ENCODE measurements at places on chromosomes 5 and 9.

GRCh38 chr9:129776938-129777768 is 24.3 kb upstream of the PTGES start:
- peak; percentile 45 for DNase-seq

DNA sequence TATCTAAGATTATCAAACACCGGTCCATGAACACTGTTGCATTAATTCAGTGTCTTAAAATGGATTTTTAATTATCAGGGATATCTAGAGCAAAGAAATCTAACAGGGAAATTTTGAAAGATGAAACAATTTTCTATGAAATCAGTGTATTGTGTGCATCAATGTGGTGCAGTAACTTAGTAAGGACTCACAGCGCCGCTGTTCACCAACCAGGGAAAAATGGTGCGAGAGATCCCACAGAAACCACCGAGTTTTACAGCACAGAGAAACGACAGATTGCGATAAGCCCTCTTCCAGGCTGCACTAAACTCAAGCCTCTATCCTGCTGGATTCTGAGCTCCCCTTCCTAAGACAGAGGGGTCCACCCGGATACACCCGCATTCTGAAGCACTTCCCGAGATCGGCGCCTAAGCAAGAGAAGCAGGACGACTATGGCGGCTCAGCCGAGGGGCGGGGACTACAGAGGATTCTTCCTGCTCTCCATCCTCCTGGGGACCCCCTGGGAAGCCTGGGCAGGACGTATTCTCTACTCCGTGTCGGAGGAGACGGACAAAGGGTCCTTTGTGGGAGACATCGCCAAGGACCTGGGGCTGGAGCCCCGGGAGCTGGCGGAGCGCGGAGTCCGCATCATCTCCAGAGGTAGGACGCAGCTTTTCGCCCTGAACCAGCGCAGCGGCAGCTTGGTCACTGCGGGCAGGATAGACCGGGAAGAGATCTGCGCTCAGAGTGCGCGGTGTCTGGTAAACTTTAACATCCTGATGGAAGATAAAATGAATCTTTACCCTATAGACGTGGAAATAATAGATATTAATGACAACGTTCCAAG is at the start of gene PCDHGA7:
Gene PCDHGA7 (plus strand): TSS at position 274 of the 826 bp plus-strand sequence. CDS start 158 bp downstream, at position 432.
- peak; percentile 48 for DNase-seq

DNA sequence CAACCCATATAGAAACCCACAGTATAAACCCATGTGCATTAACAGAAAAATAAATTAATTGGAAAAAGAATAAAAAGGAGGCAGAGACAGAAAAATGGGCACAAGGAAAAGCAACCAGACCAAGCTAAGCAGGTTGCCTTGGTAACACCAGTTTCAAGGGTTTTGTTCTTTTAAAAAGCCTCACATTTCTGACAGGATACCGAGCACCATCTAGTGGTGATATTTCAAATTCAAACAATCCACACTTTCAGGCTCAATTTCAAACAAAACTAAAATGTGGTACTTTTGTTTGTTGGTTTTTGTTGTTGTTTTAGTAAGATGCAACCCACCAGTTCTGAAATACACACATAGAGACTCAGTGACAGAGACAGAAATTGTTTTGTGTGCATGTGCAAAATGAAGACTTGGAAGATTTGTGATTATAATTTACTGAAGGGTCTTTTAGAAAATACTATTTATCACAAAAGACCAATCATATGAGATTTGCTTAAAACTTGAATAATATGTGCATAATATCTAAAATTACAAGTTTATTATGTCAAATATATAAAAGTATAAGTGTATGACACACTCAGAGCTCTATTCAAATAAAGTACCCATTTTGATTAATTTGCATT is 318.2 kb downstream of the SLCO4C1 start:
- peak; percentile 50 for DNase-seq

- no peak for DNase-seq
Measured at GRCh38 chr5:123209502-123210027, 120.5 kb downstream of the PRDM6 start.

DNA sequence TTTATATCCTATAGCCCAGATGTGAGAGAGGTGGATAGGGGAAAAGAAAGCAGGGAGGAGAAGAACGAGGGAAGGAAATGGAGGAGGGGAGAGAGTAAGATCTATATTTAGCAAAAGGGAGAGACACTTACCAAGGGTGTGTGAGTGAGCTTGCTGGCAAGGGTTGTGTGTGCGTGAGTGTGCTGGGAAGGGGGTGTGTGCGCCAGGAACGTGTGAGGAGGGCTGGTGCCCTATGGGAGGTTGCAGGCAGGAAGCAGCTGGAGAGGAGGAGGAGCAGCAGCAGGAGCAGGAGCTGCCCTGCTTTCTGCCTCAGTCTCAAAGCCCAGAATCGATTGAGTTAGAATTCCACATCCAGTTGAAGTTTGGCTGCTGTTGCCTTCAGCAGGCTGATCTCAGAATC is 148.3 kb upstream of the RUSC2 start:
- no peak for DNase-seq

DNA sequence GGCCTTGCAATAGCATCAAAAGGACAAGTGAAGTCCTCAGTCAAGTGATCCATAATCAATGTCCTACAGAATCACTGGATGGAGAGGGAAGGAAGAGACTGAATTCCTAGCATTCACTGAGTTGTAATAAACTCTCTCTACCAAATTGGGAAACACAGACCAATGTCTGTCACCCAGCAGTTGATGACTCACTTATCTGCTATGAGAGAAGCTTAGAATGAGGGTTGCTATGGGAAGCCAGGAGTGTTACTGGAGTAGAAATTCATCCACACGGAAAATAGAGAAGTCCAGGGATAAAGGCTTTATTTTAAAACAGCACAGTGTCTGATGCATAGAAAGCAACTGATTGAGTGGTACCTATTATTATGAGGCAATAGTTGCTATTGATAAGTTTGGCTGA is 407.4 kb downstream of the BRINP1 start:
- DNase-seq, result no peak

GRCh38 chr5:59178071-59178470 is 595.2 kb downstream of the RAB3C start:
- DNase-seq, result no peak

DNA sequence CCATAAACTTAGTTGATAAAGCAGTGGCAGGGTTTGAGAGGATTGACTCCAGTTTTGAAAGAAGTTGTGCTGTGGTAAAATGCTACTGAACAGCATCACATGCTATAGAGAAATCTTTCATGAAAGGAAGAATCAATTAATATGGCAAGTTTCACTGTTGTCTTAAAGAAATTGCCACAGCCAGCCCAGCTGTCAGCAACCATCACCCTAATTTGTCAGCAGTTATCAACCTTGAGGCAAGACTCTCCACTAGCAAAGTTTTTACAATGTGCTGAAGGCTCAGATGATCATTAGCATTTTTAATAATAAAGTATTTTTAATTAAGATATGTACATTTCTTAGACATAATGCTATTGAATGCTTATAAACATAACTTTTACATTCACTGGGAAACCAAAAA is 101.0 kb upstream of the SH3GL2 start:
- DNase-seq, result no peak

GRCh38 chr9:129685220-129685932 is 19.9 kb downstream of the PRRX2 start:
- no peak for DNase-seq

DNA sequence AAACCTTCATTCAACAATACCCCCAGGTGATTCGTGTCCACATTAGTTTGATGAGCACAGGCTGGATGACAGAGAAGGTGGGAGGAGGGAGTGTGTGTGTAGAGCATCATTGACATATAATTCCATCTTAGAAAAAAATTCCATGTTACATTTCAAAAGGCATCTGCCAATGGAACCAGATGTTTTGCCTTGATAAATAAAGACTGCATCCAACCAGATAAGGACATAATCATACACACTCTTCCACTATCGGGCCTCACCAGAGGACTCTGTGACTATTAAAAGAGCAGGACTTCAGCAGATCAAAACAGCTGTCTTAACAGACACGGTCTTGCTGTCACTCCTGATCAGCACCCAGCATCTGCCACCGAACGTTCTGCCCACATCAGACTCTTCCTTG is 96.4 kb upstream of the SPIN1 start:
- DNase-seq, result no peak

DNA sequence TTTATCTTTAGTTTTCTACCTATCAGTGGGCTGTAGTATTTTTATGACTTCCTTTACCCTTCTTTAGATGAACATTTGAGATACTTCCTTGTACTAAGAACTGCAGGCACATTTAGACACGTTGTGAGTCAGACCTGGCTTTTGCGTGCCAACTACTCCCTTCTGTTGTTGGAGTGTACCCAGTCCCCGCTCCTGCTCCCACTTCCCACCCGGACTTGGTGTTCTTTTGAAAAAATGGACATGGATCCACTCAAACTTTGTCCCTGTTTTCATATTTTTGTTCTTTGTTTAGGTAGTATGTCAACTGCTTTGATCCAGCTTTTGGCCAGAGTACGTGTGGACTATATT is 60.7 kb downstream of the PARP8 start:
- DNase-seq, result no peak

DNA sequence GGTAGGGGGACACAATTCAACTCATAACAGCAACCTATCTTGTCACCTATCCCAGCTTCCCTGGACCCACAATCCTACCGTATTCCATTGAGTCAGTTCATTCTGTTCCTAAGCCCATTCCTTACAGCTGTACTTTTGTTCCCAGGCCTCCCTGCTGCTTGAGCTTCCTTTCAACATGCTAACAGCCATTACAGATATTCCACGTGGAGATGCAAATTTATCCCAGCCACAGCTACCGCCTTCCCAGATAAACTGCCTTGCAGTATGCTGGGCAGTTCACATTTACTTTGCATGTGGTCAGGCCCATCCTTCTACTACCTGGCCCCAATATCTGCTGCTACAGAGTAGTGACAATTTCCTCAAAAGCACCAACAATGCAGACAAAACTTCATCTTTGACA is 23.0 kb downstream of the RIGI start:
- DNase-seq, result no peak

- DNase-seq, result no peak
Measured at GRCh38 chr9:137891588-137892423, 14.2 kb downstream of the CACNA1B start.

- no peak for DNase-seq
Measured at GRCh38 chr9:18393340-18394130, 80.4 kb upstream of the ADAMTSL1 start.

DNA sequence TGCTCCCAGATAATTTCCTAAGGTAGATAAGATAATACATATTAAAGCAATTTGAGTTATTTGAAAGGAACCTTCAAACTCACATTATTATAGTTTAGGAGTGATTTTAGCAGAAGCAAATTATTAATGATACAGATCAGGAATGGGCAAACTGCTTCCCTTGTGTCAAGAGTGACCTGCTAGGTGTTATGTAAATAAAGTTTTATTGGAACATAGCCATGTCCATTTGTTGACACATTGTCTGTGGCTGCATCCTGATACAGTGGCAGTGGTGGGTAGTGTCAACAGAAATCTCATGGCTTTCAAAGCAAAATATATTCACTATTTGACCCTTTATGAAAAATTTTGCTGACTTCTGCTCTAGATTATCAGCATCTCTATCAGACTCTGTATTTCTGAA is 11.4 kb upstream of the BASP1 start:
- no peak for DNase-seq
